Activated CD4-positive, CD25-positive, alpha-beta regulatory T cell (primary cell): ENCODE measurements at places on chromosomes 2 and 18.

- DNase-seq: no peak
These were observed 562.7 kb upstream of the SLC39A10 start for GRCh38 chr2:195094330-195094729.

DNA sequence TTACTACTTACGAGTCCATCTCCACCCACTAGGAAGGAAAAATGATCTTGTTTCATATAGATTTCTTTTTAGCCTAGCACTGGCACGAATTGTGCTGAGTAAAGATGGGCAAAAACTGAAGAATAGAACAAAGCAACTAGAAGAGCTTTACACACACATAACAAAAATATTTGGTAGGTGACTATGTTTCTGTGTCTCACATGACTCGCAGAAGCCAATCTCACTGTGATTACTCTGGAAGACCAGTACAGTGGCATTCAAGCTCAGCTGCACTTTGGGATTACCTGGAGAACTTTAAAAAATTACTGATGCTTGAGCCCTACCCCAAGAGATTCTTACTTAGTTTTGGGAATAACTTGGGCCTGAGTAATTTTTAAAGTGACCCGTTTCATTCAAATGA is 378.7 kb downstream of the METTL4 start:
- DNase-seq: no peak

DNA sequence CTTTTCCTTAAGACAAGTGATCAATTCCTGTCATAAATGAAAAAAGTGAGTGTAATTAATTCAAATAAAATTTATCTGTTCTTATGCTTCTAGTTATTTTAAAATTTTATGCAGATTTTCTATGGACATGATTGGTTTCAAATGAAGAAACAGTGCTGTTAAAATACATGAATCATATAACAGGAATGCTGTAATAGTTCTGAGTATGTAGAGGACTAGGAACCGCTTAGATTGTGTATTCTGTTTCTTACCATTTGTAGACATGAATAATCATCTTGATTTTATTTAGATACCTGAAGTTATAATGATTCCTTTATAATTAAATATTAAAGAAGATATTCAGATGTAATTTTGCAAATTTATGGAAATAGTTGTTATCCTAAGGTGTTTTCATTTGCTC is 3.5 kb downstream of the ACTR2 start:
- DNase-seq: no peak

- no peak for DNase-seq
These were observed 197.5 kb upstream of the COL3A1 start for GRCh38 chr2:188776634-188777033.

DNA sequence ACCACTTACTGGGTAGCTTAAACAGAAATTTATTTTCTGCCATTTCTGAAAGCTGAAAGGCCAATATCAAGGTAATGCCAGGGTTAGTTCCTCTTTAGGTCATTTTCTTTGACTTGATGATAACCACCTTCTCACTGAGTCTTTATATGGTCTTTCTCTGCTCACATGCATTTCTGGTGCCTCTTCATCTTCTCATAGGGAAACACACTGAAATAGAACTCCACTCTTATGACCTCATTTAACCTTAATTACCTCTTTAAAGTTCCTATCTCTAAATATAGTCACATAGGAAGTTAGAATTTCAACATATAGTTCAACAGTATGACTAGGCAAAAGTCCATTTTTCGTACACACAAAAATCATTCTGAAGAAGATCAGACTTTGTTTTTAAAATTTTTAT is 616.8 kb upstream of the VRK2 start:
- DNase-seq: no peak

GRCh38 chr2:237412988-237413776 is 782 bp downstream of the COL6A3 start:
- DNase-seq: no peak

- no peak for DNase-seq
These were observed 74.3 kb downstream of the LYPD1 start for GRCh38 chr2:132595693-132596092.

DNA sequence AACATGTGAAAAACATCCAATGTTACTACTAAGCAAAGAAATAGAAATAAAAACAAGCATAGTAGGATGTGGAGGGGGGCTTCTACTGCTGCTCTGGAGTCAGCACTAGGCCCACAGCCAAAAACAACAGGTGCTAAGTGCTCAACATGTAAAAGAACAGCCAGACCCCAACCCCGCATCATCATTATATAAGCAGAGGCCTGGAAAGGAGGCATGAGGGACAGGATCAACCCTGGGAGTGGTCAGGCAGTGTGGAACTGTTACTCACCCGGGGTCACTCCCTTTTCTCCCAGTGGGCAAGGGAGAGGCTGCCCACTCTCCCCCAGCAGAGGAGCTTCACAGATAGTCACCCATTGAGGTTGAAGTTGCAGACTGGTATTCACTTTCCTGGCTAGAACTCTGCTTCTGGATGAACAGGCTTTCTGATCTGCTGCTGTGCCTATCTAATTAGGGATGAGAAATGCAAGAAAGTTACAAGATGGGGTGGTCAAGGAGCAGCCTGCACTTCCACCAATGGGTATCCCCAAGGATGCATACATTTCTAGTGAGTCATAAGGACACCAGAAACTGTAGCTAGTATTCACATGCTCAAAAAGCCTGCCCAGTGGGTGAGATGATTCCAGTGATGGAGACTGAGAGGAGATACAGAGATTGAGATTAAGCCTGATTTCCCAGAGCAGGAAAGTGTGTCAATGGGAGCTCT is 480.1 kb upstream of the TCF4 start:
- DNase-seq: no peak

DNA sequence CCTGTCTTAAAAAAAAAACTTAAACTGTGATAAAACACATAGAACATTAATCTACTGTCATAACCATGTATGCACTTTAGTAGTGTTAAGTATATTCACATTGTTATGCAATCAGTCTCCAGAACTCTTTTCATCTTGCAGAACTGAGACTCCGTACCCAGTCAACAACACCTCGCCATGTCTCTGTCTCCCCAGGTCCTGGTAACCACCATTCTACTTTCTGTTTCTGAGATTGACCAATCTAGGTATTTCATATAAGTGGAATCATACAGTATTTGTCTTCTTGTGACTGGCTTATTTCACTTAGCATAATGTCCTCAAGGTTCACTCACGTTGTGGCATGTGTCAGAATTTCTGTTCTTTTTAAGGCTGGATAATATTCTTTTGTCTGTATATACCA is 290.8 kb upstream of the CXCR4 start:
- DNase-seq: no peak

- peak; percentile 20 for DNase-seq
These were observed 91.4 kb upstream of the CYRIA start for GRCh38 chr2:16756831-16757644.

- DNase-seq: no peak
These were observed 47.7 kb downstream of the ZNF516 start for GRCh38 chr18:76447258-76447890.

DNA sequence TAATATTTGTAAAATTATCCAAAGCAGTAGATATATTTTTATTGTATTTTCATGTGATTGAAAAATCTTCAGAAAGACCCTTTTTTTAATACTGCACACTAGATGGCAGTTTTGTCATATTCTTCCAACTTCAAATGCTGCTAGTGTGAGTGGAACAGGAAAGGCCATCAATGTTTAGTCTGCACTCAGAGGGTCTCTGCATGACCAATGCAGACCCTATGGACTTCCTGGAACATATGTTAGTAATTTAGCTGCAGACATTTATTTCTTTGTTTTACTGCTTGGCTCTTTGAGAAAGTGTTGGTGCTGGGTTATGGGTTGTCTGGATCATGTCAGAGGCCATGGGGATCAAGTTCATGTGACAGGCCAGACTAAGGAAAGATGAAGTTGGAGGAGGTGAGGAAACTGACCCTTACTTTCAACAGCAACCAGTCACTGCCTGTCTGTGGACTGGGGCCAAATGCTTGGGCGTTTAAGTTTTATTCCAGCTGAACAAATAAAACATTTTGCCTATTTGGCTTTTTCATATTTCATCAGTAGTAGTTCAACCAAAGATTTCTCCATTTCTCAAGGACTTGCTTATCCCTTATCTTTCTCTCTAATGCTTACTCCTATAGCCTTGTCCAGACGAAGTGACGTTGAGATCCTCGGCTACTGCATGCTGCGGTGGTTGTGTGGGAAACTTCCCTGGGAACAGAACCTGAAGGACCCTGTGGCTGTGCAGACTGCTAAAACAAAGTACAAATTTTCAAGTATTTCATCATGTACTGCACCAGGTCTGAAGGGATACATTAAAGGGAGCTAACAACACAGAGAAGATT is 84.8 kb downstream of the VRK2 start:
- no peak for DNase-seq

GRCh38 chr2:85154048-85154753 is 21.0 kb downstream of the TCF7L1 start:
- DNase-seq: no peak

GRCh38 chr2:8571792-8572499 is 109.9 kb upstream of the ID2 start:
- DNase-seq: no peak

GRCh38 chr18:39788383-39788782 is 2166.7 kb upstream of the PIK3C3 start:
- no peak for DNase-seq

- DNase-seq: no peak
These were observed 904.8 kb upstream of the CHAC2 start for GRCh38 chr2:52862801-52863200.

GRCh38 chr2:240179186-240179815 is 38.8 kb upstream of the OTOS start:
- DNase-seq: no peak

GRCh38 chr18:8326763-8327394 is 282.4 kb upstream of the RAB12 start:
- no peak for DNase-seq

- no peak for DNase-seq
These were observed 329.9 kb upstream of the TNP1 start for GRCh38 chr2:217189747-217190146.

- no peak for DNase-seq
These were observed 4.3 kb downstream of the UBXN2A start for GRCh38 chr2:23944527-23944926.

GRCh38 chr18:43271593-43272432 is 5.5 kb downstream of the SYT4 start:
- no peak for DNase-seq

DNA sequence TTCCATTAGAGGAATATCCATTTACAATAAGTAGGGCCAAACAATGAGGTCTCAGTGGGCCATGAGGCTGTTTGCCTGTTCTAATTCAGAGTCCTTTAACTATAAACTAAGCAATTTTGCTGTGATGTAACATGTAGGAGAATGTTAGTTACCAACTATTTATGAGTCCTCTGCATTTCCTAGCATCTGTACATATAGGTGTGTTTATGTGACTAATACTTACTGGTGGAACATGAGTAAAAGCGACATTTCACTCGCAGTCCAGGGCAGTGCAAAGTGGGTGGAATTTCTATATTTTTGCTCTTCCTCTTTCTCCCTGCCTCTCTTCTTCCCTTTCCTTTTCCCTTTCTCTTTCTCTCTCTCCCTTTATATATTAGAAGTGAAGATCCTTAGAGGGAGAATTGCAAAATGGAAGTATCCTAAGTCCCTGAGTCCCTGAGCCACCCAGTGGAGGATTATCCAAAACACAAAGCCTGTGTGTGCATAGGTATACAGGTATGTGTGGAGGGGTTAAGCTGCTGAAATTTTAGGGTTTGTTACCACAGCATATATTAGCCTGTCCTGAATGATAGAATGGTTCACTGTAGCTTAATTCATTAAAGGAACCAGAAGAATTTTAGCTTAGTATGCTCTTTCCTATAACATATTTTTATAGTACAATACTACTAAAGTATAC is 487.0 kb upstream of the FANCL start:
- no peak for DNase-seq

DNA sequence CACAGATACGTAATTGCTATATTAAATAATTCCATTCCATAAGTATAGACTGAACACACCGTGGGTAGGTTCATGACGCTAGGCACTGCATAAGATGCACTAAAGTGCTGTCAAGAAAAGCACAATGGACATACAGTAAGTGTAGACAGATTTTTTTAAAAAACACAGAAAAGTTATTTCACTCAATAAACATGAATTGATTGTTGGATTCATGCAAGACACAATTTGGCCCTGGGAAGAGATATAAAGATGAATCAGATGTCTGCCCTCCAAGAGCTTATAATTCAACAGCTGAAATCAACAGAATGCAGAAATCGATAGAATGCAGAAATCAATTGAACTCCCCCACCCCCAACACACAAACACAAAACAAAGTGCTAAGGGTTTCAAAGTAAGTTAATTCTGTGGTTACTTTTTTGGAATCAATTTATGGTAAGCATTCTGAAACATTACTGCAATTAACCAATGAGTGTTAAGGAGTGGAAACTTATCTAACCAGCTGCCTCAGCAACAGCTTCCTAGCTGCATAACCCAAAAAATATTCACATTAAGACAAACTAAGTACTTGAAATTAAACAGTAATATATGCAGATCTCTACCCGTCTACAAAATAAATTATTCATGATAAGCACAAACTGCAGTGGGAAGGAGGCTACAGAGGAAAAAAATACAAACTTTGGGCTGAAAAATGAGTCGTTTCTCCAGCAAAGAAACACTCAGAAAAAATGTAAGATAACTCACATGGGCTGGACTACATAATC is 1.6 kb downstream of the NBAS start:
- no peak for DNase-seq

DNA sequence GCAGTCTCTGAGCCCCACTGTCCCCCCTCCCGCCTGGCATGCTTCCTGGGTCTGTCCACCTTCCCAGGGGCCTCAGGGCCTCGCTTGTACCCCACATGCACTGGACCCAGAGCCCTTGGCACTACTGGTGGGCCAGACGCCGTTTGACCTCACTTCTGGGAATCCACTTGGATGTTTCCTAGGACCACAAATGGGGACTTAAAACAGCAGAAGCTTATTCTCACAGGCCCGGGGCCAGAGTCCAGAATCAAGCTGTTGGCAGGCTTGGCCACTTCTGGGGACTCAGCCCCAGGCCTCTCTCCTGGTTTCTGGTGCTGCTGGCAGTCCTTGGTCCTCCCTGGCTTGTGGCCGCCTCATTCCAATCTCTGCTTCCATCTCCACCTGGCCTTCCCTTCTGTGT is 19.6 kb downstream of the ANO7 start:
- DNase-seq: no peak

DNA sequence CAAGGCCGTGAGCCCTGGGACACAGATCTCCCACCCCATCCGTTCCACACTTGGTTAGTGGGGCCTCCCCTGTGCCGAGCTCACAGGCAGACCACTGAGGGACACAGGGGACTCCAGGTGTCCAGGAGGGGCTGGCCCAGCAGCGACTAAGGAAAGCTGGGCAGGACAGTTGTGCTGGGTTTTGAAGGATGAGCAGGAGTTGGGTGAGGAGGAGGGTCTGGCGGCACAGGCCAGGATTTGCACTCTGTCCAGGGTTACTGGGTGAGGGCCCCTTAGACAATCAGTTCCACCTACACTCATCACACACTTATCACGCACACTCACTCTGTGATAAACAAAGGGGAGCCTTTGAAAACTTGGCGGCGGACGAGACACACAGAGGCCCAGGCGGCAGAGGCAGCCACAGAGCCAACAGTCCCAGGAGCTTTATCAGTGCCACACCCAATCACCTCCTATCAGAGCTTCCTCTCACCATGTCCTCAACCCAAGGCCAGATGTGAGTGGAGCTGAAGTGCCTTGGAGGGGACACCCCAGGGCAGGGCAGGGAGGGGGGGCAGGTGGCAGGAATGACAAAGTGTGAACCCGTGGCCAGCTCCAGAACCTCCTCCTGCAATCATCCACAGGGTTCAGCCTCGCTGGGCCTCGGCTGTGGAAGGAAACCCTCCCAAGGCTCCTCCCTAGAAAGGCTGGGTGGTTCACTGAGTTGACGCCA is 26.6 kb downstream of the BIN1 start:
- no peak for DNase-seq

GRCh38 chr2:218289639-218290315 is 2.5 kb downstream of the TMBIM1 start:
- DNase-seq: no peak
